ENCODE measurements at places on chromosomes 1 and 21. TPM values are rescaled to one million over a fixed set of nuclear protein-coding genes. Genes with fewer than 3 reads are reported as not detected.

GIPC2 gene
- 0.68 TPM for polyA plus RNA-seq

GRCh38 chr1:212968368-212968863 lies 18.1 kb downstream of the VASH2 start:
- no peak overlapping the region for H3K4me3 ChIP-seq
- H3K4me1 ChIP-seq, result no peaks in the 10 kb centered on the region
- no peaks in the 10 kb centered on the region for H3K27me3 ChIP-seq
- H3K27ac ChIP-seq, result no peak overlapping the region
- DNase-seq, result no peak
- no peaks in the 10 kb centered on the region for H3K36me3 ChIP-seq

GRCh38 chr1:50531027-50531426 lies 107.8 kb upstream of the DMRTA2 start:
- H3K27ac ChIP-seq, result no peak overlapping the region
- H3K36me3 ChIP-seq, result peaks cover 3% of the 10 kb centered on the region
- H3K4me3 ChIP-seq, result no peak overlapping the region

GBP6 gene
- polyA plus RNA-seq, result 0.26 TPM

PKLR gene
- 0.21 TPM for polyA plus RNA-seq

- H3K4me3 ChIP-seq, result no peak overlapping the region
- no peak overlapping the region for H3K27ac ChIP-seq
- H3K36me3 ChIP-seq, result no peaks in the 10 kb centered on the region
- H3K4me1 ChIP-seq, result no peaks in the 10 kb centered on the region
These were observed 31.2 kb upstream of the TSPEAR start for GRCh38 chr21:44742418-44743153.

DNA sequence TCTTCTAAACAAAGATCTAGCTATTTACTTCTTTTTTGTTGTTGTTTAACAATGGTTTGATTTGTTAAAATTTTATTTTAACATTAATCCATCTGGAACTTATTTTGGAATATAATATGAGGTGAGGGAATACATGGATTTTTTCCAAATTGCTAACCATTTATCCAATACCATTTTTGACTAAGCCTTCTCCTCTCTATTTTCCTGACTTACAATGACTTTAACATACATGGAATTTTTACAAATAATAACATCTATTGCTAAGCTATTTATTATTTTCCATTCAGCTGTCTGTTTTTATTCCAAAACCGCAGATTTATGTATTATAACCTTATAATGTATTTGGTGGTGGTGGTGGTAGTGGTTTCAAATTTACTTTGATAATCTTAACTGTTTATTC lies 420.3 kb upstream of the ADGRL2 start:
- DNase-seq, result no peak
- no peak overlapping the region for H3K4me3 ChIP-seq
- H3K27ac ChIP-seq, result no peak overlapping the region
- no peaks in the 10 kb centered on the region for H3K36me3 ChIP-seq
- H3K27me3 ChIP-seq, result no peaks in the 10 kb centered on the region

DNA sequence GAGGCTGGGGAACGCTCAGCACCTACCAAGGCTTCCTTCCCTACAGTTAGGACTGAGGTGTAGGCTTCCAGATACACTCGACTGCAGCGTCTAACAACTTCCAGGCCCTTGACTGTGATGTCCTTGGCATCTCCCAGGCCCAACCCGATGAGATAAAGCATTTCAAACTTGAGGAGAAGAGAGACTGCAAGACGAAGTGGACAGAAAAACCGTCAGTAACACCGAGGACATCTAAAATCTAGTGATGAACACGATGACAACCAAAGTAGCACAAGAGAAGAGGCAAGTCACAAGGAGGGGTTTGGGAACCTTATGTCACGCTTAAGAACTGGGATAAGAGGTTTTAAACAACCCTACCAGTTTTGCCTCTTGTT lies 314 bp downstream of the DPH5 start:
- no peaks in the 10 kb centered on the region for H3K36me3 ChIP-seq
- peaks cover 57% of the 10 kb centered on the region for H3K4me1 ChIP-seq
- H3K27ac ChIP-seq, result peak overlapping the region; percentile 88
- no peaks in the 10 kb centered on the region for H3K27me3 ChIP-seq

- H3K4me1 ChIP-seq, result peaks cover 9% of the 10 kb centered on the region
- no peak for DNase-seq
- no peak overlapping the region for H3K4me3 ChIP-seq
- no peaks in the 10 kb centered on the region for H3K27me3 ChIP-seq
These were observed 27.0 kb upstream of the ABCG1 start for GRCh38 chr21:42191696-42192595.

RBM34 gene
- polyA plus RNA-seq, result 72.1 TPM

DNA sequence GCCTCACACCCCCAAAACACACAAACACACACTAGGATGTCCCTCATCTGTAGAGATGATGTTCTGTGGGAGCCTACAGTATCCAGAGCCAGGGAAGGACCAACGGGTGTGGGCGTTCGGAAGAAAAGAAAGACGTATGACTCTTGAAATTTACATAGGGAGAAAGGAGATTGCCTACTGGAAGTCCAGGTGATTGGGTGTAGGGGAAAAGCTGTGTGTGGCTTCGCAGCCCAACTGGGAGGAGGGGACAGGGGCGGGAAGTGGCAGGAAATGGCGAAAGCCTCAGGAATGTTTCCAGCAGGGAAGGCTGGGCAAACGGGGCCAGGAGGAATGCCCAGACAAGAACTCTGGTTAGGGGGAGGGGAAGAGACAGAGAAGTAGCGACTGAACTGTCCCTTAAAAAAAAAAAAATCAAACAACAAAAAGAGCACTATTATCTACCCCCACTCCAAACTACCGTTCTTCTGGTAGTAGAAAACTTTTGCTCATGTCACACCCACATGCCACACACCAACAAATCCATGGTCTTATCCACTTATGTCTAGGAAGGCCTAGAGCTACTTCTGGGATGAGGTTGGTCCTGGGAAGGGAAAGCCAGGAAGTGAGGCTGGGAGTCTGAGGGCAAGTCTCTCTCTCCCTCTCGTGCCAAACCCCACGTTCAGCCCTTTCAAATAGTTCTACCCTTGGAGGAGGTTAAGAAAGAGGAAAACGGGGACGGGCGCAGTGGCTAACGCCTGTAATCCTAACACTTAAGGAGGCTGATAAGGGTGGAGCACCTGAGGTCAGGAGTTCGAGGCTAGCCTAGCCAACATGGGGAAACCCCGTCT lies 1.8 kb upstream of the CKS1B start:
- peak overlapping the region; percentile 99 for H3K27ac ChIP-seq
- H3K4me1 ChIP-seq, result peaks cover 49% of the 10 kb centered on the region
- H3K36me3 ChIP-seq, result no peaks in the 10 kb centered on the region
- no peaks in the 10 kb centered on the region for H3K27me3 ChIP-seq

FAM3B gene
- polyA plus RNA-seq, result 21.4 TPM

- no peaks in the 10 kb centered on the region for H3K27me3 ChIP-seq
- peaks cover 3% of the 10 kb centered on the region for H3K4me1 ChIP-seq
- no peaks in the 10 kb centered on the region for H3K36me3 ChIP-seq
- peak overlapping the region; percentile 77 for H3K27ac ChIP-seq
- DNase-seq, result no peak
These were observed 61.4 kb upstream of the HMCN1 start for GRCh38 chr1:185672719-185673360.

DNA sequence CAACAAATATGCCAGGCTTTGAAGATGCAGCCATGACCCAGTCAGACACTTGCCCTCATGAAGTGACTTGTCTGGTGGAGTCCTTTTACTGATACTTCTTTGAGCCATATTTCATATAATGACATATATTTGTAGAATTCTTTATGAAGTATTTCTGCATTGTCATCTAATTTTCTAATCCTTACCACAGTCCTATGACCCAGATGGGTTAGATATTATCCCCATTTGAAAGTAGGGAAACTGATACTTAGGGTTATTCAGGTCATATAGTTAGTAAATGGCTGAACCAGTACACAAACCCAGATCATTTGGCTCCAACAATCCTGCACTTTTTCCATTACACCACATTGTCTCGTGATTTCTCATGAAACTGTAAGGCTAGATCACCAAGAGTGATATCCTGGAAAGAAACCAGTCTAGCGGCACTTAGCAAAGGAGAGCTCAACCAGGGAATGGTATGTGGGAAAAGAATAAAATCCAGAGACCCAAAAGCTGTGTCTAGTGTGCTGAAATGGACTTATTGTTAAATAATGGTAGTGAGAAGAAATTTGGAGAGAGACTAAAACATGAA lies 49.6 kb downstream of the ZFYVE9 start:
- no peak overlapping the region for H3K4me3 ChIP-seq
- no peaks in the 10 kb centered on the region for H3K36me3 ChIP-seq

SHISAL2A gene
- polyA plus RNA-seq, result 0.50 TPM

BARHL2 gene
- not detected for polyA plus RNA-seq

DNA sequence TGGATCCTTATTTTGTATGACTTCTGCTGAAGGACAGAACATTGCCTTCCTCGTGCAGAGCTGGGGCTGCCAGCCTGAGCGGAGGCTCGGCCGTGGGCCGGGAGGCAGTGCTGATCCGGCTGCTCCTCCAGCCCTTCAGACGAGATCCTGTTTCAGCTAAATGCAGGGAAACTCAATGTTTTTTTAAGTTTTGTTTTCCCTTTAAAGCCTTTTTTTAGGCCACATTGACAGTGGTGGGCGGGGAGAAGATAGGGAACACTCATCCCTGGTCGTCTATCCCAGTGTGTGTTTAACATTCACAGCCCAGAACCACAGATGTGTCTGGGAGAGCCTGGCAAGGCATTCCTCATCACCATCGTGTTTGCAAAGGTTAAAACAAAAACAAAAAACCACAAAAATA lies 27.5 kb upstream of the KDM4A start:
- H3K27me3 ChIP-seq, result no peaks in the 10 kb centered on the region
- H3K27ac ChIP-seq, result no peak overlapping the region
- H3K4me1 ChIP-seq, result no peaks in the 10 kb centered on the region
- H3K4me3 ChIP-seq, result no peak overlapping the region
- DNase-seq, result no peak

SEMA6C gene
- 31.5 TPM for polyA plus RNA-seq

DNA sequence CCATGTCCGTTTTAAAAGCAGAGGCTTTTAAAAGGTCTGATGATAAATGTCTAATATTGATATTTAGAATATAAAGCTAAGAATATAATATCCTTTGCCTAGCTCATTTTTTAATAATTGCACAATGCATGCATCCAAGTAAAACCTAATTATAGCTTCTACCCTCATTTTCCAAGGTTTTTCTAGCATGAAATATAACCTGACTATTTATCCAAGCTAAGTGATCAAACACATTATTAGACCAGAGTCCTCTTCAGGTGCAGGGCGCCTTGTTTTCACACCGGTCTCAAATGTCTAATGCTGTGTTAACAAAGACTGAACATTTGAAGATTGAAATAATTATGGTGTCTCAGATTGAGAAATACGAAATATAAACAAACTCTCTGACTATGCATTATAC lies 648.9 kb upstream of the CXADR start:
- H3K27ac ChIP-seq, result no peak overlapping the region
- H3K4me3 ChIP-seq, result no peak overlapping the region
- DNase-seq, result no peak
- no peaks in the 10 kb centered on the region for H3K36me3 ChIP-seq

DNA sequence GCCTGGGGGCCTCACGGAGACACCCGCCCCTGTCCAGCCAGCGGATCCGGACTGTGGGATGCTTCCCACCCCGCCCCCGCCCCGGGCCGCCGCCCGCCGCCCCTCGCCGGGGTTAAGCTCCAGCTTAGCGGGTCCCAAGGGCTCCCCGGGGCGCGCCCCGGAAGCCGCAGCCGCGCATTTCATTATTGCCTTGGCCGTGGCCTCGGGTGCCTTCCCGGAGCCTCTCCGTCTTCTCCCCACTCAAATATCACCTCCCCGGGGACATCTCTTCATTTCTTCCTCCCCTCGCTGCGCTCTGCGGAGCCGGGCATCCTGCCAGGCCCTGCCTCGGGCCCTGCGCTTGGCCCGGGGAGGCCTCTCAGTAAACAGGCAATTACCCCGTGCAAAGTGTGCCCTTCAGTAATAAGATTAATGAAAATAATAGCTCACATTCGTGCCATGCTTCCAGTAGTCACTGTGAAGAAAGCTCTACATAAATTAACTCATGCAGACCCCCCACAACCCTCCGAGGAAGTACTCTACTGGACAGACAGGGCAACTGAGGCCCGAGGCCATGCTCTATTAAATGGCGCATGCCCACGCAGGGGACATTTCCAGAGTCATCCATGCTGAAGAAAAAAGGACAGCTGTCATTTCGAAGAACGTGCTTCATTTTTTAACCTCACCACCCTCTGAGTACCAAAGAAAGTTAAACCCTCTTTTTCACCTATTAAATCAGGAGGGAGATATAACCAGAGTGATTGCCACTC lies 49.9 kb upstream of the LAPTM5 start:
- no peak overlapping the region for H3K4me3 ChIP-seq
- H3K4me1 ChIP-seq, result peaks cover 7% of the 10 kb centered on the region
- no peak overlapping the region for H3K27ac ChIP-seq
- H3K36me3 ChIP-seq, result no peaks in the 10 kb centered on the region
- no peaks in the 10 kb centered on the region for H3K27me3 ChIP-seq

DNA sequence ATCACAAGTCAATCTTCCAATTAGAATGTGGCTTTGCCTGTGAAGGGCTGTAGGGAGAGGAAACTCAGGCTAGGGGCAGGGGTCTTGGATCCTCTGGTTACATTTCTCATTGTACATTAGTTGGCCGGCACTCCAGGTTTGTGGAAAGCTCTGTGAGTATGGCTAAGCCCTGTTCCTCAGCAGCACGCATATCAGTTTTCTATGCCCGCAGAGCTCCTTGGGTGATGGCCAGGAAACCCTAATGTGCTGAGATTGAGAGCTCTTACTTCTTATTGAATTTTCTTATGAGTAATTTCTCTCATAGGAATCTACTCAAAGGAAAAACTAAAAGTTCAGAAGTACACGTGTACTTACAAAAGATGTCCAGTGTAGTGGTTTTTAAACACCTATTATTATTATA lies 30.7 kb upstream of the STMN1 start:
- no peak overlapping the region for H3K27ac ChIP-seq
- DNase-seq, result no peak
- no peaks in the 10 kb centered on the region for H3K36me3 ChIP-seq
- H3K27me3 ChIP-seq, result no peaks in the 10 kb centered on the region
- H3K4me3 ChIP-seq, result no peak overlapping the region
- no peaks in the 10 kb centered on the region for H3K4me1 ChIP-seq

GRCh38 chr1:212994926-212995325 lies 20.7 kb downstream of the ANGEL2 start:
- DNase-seq, result no peak
- H3K4me1 ChIP-seq, result no peaks in the 10 kb centered on the region
- no peak overlapping the region for H3K4me3 ChIP-seq
- H3K27me3 ChIP-seq, result no peaks in the 10 kb centered on the region

- no peaks in the 10 kb centered on the region for H3K36me3 ChIP-seq
- peaks cover 6% of the 10 kb centered on the region for H3K4me1 ChIP-seq
- DNase-seq, result no peak
- no peak overlapping the region for H3K27ac ChIP-seq
- H3K27me3 ChIP-seq, result no peaks in the 10 kb centered on the region
These were observed 83.7 kb downstream of the DPYD start for GRCh38 chr1:97837161-97837560.

GRCh38 chr1:4109628-4109940 lies 209.5 kb upstream of the C1orf174 start:
- H3K4me1 ChIP-seq, result no peaks in the 10 kb centered on the region
- no peaks in the 10 kb centered on the region for H3K27me3 ChIP-seq
- no peak overlapping the region for H3K27ac ChIP-seq
- H3K36me3 ChIP-seq, result no peaks in the 10 kb centered on the region
- no peak for DNase-seq
- no peak overlapping the region for H3K4me3 ChIP-seq

MYBPH gene
- not detected for polyA plus RNA-seq
